H4 (cell line): ENCODE measurements at places on chromosomes 4 and X. TPM values are rescaled to one million over a fixed set of nuclear protein-coding genes. Genes with fewer than 3 reads are reported as not detected.

The FAM47E gene
- total RNA-seq, result 3.9 and 4.9 TPM in 2 replicates

The TSPAN5 gene
- total RNA-seq, result 4.3 and 6.7 TPM in 2 replicates

The MAGEB1 gene
- total RNA-seq, result not detected in 2 replicates

The GABRE gene
- 7.8 and 16.9 TPM in 2 replicates for total RNA-seq

The PAK3 gene
- 0.56 and 0.68 TPM in 2 replicates for total RNA-seq

The PCDH10 gene
- total RNA-seq, result 4.5 and 5.5 TPM in 2 replicates

The MUC7 gene
- not detected in 2 replicates for total RNA-seq
